ENCODE measurements at places on chromosomes 13 and 19.

GRCh38 chr13:48040049-48040448 lies 2.5 kb downstream of the NUDT15 start:
- H3K27me3 ChIP-seq, result no peaks in the 10 kb centered on the region
- no peaks in the 10 kb centered on the region for H3K36me3 ChIP-seq
- H3K27ac ChIP-seq, result no peak overlapping the region
- H3K4me1 ChIP-seq, result peaks cover 11% of the 10 kb centered on the region
- no peak overlapping the region for H3K4me3 ChIP-seq

- H3K27me3 ChIP-seq, result no peaks in the 10 kb centered on the region
- H3K4me1 ChIP-seq, result no peaks in the 10 kb centered on the region
- no peaks in the 10 kb centered on the region for H3K36me3 ChIP-seq
- no peak for DNase-seq
Measured at GRCh38 chr19:35395382-35396199, 24.7 kb downstream of the GPR42 start.

GRCh38 chr13:91358387-91358782 lies 10.9 kb downstream of the MIR17HG start:
- DNase-seq, result no peak
- H3K27me3 ChIP-seq, result no peaks in the 10 kb centered on the region
- H3K27ac ChIP-seq, result no peak overlapping the region
- peaks cover 9% of the 10 kb centered on the region for H3K4me1 ChIP-seq
- H3K4me3 ChIP-seq, result no peak overlapping the region
- H3K36me3 ChIP-seq, result no peaks in the 10 kb centered on the region

DNA sequence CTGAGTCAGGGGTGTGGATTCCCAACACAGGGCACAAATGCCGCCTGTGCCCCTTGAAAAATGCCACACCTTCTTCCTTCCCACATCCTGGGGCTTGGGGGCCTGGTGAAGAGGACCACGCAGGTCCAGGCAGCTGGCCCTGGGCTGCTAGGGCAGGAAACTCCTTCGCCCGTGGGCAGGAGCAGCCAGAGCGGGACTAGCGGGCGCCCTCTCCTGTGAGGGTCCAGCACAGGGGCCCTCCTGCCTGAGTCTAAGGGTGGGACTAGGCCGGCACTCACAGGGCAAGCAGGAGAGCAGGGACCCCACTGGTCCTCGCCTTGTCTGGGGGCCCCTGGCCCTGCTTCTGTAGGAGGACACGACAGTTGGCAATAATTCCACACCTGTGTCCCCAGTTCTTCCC lies 7.5 kb upstream of the CEBPA start:
- no peaks in the 10 kb centered on the region for H3K36me3 ChIP-seq
- no peak overlapping the region for H3K27ac ChIP-seq
- DNase-seq, result no peak
- H3K4me3 ChIP-seq, result no peak overlapping the region
- H3K4me1 ChIP-seq, result peaks cover 3% of the 10 kb centered on the region

DNA sequence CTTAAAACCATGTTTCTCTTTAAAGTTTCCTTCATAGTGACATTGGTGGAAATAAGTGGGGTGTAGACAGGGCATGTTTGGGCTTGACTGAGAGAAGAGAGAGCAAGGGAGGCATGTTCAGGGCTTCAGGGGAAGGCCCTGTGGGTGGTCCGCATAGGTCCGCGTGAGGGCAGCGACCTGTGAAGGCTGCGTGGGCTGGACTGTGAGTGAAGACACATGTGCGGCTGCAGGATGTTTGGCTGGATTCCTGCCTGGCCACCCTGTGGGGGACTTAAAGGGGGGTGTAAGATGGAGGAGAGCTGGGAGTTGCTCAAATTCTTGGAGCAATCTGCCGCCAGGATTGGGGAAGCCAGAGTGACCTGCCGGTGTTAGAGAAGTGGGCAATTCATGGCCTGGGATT lies 23.8 kb upstream of the KLF12 start:
- no peak for DNase-seq
- H3K4me1 ChIP-seq, result no peaks in the 10 kb centered on the region
- no peak overlapping the region for H3K4me3 ChIP-seq
- H3K36me3 ChIP-seq, result no peaks in the 10 kb centered on the region
- H3K27me3 ChIP-seq, result no peaks in the 10 kb centered on the region

GRCh38 chr13:33787051-33787591 lies 30.8 kb upstream of the RFC3 start:
- H3K4me1 ChIP-seq, result peaks cover 3% of the 10 kb centered on the region
- H3K27ac ChIP-seq, result no peak overlapping the region
- peak overlapping the region; percentile 64 for H3K4me3 ChIP-seq
- DNase-seq, result no peak
- no peaks in the 10 kb centered on the region for H3K36me3 ChIP-seq

DNA sequence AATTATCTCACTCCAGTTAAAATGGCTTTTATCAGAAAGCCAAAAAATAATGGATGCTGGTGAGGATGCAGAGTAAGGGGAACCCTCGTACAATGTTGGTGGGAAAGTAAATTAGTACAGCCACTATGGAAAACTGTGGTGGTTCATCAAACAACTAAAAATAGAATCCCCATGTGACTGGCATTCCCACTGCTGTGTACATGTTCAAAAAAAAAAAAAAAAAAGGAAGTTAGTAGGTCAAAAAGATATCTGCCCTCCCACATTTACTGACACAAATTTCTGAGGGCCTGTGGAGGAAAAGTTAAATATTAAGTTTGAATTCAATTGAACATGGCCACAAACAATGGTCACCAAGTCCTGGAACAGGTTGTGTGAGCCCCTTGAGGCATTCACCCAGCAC lies 9.8 kb upstream of the ZSCAN5A start:
- H3K36me3 ChIP-seq, result no peaks in the 10 kb centered on the region
- no peaks in the 10 kb centered on the region for H3K4me1 ChIP-seq
- no peak for DNase-seq
- no peak overlapping the region for H3K27ac ChIP-seq
- no peaks in the 10 kb centered on the region for H3K27me3 ChIP-seq

DNA sequence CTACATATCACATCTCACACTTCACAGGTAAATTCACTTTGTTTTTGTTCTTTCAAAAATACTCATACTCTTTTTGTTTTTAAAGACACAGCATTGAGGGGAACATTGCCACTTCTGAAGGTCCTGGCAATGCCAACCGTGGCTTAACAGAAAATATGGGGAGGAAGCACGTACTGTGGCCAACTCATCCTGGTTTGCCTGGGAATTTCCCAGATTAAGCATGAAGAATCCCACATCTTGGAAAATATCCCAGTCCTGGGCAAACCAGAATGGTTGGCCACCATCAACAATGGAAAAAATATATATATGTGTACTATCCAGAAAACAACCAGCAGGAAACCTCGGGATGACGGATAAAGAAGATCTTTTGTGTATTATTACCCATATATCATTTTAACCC lies 1032.2 kb upstream of the SLC10A2 start:
- H3K27ac ChIP-seq, result no peak overlapping the region
- no peak for DNase-seq
- H3K4me1 ChIP-seq, result no peaks in the 10 kb centered on the region
- no peak overlapping the region for H3K4me3 ChIP-seq
- no peaks in the 10 kb centered on the region for H3K36me3 ChIP-seq
- H3K27me3 ChIP-seq, result no peaks in the 10 kb centered on the region

DNA sequence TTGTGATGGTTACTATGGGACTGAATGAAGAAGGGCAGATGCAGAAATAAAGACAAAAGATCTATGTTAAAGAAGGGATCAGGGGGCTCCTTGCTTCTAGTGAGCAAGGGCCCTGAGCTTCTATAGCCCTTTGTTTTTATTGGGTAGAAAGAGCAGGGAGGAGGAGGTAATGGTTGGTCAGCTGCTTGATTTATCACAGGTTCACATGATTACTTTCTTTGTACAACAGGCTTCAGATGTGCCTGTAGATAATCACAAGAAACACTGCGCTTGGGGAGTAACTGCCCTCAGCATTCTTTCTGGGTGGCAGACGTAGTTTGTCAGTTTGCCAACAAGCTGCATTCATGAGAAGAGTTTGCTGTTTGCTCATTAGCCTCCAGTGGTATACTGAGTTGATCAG lies 4.8 kb upstream of the ZNF439 start:
- H3K36me3 ChIP-seq, result no peaks in the 10 kb centered on the region
- no peak overlapping the region for H3K4me3 ChIP-seq
- no peaks in the 10 kb centered on the region for H3K4me1 ChIP-seq
- H3K27me3 ChIP-seq, result no peaks in the 10 kb centered on the region
- H3K27ac ChIP-seq, result no peak overlapping the region

DNA sequence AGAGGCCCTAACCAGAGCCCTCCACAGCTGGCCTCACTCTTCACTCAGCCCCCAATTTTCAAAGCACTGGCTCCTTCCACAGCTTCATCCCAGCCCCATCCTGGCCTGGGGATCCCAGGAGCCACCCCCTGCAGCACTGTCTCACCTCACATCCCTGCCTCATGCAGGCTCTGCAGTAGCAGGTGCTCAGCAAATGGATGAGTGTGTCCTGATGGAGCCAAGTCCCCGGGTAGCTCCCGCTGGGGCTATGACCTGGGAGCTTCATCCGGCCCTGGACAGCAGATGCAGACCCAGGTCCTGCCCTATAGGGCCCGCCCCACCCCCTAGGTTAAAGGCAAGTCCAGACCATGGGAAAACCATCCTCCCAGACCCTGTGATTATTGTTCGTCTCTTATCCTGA lies 143.2 kb upstream of the ZNF507 start:
- no peaks in the 10 kb centered on the region for H3K27me3 ChIP-seq
- no peaks in the 10 kb centered on the region for H3K4me1 ChIP-seq
- H3K4me3 ChIP-seq, result no peak overlapping the region
- no peak overlapping the region for H3K27ac ChIP-seq

DNA sequence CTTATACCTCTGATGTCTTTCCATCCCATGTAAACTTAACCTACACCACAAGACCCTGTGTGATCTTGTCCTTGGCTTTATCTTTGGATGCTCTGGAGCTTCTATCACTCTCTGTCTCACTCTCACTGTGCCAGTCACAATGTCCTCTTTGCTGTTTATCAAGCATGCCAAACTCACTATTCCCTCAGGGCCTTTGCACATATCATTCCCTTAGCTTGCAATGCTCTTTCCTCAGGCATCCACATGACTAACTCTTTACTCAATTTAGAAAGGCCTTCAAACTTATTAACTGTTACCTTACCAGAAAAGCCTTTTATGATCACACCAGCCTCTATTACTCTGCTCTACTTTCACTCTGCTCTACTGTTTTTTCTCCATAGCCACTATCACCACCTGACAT lies 354.1 kb downstream of the RFC3 start:
- no peak overlapping the region for H3K4me3 ChIP-seq
- H3K27ac ChIP-seq, result no peak overlapping the region
- no peaks in the 10 kb centered on the region for H3K27me3 ChIP-seq
- peaks cover 8% of the 10 kb centered on the region for H3K4me1 ChIP-seq
- DNase-seq, result no peak

DNA sequence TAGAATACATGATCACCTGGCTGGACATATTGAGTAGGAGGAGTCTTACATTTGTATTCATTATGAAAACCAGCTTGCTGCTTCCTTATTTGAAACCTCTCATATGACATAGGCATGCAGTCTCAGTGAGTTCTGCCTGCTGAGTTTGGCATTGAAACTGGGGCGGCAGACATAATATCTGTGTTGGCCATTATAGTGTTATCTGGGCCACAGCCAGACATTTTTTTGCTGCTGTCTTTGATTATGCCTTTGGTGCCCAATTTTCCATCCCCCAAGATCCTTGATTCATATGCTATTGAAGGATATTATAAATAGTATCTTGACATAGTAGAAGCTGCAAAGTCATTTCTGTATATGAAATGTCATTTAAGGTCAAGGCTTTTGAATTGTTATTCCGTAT lies 15.8 kb downstream of the FREM2 start:
- H3K27ac ChIP-seq, result no peak overlapping the region
- no peak overlapping the region for H3K4me3 ChIP-seq
- H3K27me3 ChIP-seq, result no peaks in the 10 kb centered on the region
- no peak for DNase-seq

DNA sequence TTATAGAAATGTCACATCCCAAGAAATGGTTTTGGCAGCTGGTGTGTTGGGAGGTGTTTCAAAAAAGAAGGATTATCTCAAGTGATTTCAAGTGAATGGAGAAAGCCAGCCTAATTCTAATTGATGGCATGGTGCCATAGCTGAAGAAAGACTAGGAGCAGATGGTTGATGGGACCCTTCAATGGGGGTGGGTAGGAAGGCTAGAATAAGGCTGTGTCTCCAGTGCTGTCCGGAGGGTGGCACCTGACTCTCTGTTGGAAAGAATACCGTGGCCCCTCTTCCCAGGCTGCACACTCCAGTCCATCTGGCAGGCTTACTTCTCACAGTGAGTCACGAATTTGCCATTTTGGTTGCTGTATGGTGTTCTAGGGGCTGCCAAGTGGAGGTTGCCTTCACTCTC lies 51.0 kb upstream of the GPR12 start:
- DNase-seq, result no peak
- H3K4me3 ChIP-seq, result no peak overlapping the region
- no peaks in the 10 kb centered on the region for H3K36me3 ChIP-seq
- no peak overlapping the region for H3K27ac ChIP-seq
- H3K27me3 ChIP-seq, result no peaks in the 10 kb centered on the region
